ENCODE measurements at places on chromosomes 16 and 17.

DNA sequence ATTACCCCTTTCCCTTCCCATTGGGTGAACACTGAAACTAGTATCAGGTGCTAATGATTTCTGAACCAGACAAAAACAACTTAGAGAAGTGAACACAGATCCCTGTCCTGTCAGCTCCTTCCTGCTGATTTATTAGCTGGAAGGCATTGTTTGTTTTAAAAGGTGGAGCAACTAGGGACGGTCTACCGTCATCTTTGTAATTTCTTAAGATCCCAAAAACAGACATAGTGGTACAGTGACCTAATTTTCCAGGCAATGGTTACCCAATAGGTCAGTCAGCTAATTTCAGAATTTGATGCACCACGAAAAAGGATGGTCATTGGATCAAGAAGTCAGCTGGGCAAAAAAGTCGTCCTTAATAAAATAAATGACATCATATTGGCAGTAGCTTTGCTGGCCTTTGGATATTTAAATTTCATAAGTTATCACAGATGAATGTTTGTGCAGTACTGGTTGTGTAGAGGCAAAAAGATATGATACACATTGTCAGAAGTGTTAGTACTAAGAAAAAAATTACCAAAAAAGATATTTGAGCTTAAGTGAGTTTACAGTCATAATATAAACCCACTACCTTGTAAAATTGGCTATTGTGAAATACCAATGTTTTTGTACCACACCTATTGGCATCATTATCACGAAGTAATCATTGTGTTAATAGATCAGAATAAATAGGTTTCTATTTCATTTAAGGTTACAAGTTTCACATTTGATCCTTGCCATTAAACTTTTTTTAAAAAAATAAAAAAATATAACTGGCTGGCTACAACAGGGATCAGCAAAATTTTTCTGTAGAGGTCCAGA, 27.2 kb upstream of the KCNJ16 start:
- DNase-seq: no peak

GRCh38 chr16:4123616-4124300, 7.5 kb upstream of the ADCY9 start:
- no peak for DNase-seq

GRCh38 chr17:59361916-59362810, 30.7 kb downstream of the YPEL2 start:
- no peak for DNase-seq

- DNase-seq: no peak
Observed at GRCh38 chr17:40615068-40615840, 32.4 kb downstream of the SMARCE1 start.

GRCh38 chr16:15513156-15513555, 78.8 kb downstream of the BMERB1 start:
- DNase-seq: no peak

DNA sequence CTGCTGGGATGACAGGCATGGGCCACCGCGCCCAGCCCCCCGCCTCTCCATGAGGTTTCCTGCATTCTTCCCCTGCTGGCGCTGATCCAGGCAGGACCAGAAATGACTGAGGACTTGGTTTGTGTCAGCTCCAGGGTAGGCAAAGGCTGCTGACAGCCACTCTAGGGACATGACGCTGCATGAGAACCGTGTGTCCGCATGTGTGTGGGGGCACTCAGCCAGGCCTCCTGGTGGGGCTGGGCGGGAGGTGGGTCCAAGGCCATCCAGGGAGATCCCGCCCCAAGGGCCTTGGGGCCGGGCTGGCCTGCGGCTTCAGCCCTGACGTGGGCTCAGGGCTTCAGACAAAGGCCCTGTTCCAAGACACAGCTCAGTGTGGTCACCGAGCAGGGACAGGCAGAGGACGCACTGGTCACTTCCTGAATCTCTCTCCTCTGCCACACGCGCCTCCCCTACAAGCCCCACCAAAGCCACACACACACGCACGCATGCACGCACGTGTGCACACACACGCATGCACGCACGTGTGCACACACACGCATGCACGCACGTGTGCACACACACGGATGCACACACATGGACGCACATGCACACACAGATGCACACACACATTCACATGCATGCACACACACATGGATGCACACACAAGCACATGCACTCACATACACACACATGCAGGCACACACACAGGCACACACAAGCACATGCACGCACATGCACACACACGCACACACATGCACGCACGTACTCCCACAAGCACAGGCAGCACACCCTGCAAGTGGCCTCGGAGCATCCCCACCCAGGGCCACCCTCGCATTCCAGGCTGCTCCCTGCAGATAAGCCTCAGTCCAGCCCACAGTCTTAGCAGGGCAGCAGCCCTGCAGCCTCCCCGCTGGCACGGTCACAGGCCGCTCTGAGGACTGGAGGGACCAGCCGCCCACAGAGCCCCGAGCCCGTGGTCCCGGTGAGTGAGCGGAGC, 5.3 kb upstream of the TMEM204 start:
- DNase-seq: no peak

DNA sequence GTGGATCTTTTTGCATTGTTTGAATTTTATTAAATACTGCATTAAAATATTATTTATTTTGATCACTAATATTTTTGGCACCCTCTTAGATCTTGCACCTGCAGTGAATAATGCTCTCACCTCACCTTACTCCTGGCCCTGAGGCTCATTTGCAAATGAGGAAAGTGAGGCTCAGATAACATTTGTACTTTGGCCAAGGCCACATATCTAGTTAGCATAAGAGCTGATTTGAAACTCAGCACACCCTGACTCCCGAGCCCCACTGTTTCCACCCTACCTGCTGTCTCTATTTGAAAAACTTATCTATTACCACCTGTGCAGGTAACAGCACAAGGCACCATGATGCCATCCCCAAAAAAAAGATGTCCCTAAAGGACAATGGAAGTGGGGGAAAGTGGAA, 358.7 kb upstream of the MAF start:
- DNase-seq: no peak

GRCh38 chr17:9974448-9975381, 69.6 kb upstream of the RCVRN start:
- DNase-seq: no peak

GRCh38 chr17:41767324-41768042, 19.0 kb downstream of the JUP start:
- DNase-seq: no peak

GRCh38 chr17:14741491-14741890, 440.6 kb downstream of the HS3ST3B1 start:
- no peak for DNase-seq

DNA sequence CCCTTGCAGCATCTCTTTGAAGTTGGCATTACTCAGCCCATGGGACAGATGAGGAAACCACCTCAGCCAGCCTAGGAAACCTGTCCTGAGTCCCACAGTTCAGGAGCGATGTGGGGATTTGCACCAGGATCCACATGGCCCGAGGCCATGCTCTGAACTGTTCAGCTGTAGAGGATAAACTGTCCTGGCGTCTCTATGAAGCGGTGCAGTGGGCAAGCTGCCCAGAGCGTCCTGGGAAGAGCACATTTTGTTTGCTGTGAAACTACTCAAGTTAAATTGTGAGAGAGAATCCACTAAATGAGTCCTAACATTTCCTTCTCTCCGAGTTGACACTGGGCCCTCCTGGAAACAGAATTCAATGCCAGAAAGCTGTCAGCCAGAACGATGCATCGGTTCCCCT, 276.6 kb upstream of the TNRC6C start:
- DNase-seq: no peak

GRCh38 chr17:9220398-9221146, 199.3 kb downstream of the NTN1 start:
- no peak for DNase-seq

GRCh38 chr16:3857189-3858043, 23.1 kb downstream of the CREBBP start:
- DNase-seq: no peak

DNA sequence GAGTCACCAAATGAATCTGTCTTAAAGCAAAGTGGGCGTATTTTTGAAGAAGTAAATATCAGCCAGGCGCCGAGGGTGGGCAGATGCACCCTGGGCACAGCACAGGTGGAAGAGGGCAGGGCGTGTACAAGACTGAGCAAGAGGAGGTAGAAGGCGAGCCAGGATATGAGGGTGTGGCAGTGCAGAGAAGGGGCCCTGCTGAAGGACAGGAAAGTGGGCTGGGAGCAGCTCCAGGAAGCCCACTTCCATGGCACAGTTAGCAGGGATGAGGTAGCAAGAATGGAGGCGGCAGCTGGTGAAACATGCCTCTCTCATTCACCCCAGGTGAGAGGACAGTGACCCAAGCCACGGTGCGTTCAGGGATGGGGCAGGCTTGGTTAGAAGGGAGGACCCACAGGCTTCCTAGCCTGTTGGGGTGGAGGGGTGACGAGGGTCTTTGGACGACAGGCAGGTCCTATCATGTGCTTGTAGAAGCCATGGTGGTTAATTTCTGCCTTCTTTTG, 149.3 kb downstream of the CLEC16A start:
- no peak for DNase-seq

GRCh38 chr16:68978303-68978954, 127.0 kb upstream of the HAS3 start:
- DNase-seq: no peak

DNA sequence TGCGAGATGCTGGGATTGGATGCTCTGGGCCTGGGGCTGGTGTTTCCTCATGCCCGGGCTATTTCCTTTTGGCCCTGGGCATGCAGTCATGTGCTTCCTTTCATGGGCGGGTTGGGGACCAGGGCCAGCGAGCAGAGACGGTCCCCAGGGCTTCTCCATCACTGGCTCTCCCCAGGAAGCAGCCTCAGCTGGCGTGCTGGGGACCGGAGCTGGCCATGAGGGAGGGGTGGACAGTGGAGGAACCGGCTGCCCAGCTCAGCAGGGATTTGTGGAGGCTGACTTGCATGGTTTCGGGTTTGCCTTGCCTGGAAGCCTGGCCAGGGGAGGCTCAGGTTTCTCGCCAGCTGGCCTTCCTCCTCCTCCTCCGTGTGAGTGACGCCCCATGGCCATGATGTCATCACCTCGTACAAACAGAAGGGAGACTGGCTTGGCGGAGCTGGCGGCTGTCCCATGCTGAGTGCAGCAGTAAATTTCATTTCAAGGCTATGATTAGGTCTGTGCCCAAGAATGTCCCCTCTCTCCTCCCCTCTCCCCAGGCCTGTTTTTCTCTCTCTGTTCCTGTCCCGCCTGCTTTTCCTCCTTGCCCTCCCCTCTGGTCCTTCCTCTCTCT, 8.9 kb upstream of the TIMP2 start:
- peak; percentile 87 for DNase-seq

GRCh38 chr16:31350275-31351005, 4.5 kb upstream of the ITGAX start:
- DNase-seq: no peak

GRCh38 chr16:12496186-12496585, 307.5 kb downstream of the CPPED1 start:
- no peak for DNase-seq

DNA sequence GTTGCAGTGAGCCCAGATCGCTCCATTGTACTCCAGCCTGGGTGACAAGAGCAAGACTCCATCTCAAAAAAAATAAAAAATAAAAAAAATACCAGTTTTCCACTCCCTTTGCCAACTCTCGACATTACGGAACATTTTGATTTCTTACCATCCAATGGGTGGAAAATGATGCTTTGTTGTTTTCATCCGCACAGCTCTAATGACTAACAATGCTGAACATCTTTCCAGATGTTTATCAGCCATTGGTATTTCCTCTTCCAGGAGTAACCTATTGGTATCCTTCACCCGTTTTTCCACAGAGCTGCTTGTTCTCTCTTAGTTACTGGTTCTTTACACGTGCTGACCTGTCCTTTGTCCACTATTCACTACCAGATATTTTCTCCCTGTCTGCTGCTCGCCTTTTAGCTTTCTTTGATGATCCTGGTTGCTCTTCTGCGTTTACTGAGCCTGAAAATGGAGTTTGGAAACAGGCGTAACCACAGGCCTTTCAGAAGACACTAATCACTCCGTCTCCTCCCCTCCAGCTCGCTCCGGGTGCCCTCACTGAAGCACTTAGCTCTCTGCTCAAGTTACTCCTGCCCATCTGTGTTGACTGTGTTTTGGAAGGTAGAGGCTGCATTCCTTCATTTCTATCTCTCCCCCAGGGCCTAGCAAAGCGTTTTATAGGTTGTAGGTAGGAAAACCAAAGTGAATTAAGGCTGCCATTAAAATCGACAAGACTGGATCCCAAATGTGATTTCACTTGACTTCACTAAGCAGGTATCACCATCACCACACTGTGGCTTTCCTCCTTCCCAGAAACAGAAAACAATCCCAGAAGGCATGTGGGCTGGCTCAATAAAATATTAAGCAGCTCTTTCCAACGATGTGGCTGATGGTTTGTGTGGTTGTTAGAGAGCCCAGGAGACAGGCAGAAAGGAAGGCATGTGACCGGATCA, 8.9 kb downstream of the SHPK start:
- DNase-seq: no peak

- DNase-seq: no peak
Observed at GRCh38 chr17:8142887-8143580, 9.2 kb downstream of the PER1 start.

GRCh38 chr16:1820096-1820945, 6.3 kb downstream of the HAGH start:
- DNase-seq: no peak

- no peak for DNase-seq
Observed at GRCh38 chr17:45961206-45961605, 37.8 kb upstream of the STH start.

DNA sequence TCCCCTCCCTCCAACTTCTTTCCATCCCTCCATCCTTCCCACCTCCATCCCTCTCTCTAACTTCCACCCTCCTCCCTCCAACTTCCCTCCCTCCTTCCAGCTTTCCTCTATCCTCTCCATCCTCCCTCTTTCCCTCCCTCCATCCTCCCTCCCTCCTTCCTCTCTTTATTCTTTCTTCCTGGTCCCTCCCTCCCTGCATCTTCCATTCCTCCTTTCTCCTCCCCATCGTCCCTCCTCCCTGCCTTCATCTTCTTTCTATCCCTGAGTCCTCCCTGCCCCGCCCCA, 11.8 kb downstream of the CACNG4 start:
- DNase-seq: no peak

DNA sequence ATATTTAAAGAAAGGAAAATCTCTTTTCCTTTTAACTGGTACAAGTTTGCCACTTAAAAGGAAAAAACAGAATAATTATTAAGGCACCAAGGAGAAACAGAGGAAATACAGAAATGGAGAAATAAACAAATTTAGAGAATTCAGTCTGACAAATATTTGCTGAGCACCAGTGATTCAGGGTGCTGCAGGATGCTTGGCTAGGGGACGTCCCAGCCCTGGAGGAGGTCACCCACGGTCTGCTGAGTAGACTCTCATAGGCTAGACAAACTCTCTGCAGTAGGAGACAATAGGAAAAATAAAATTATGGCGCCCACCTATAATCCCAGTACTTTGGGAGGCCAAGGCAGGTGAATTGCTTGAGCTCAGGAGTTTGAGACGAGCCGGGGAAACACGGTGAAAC, 15.9 kb downstream of the C1QTNF1 start:
- no peak for DNase-seq

DNA sequence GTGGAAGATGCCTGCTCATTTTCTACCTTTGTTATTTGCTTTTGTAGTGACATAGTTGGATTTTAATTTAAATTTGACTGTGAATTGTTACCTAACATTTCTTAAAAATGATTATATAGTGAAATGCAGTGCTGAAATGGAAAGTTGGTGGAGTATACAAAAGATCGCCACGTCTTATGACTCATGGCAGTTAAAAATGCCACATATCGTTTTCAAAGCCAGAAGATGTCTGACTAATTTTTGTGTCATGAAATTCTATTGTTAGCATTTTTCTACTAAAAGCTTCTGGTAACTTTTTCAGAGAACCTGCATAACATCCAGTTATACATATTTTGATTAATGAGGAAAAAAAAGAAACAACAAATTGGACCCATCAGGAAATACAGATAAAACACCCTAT, 20.6 kb downstream of the MAP2K4 start:
- no peak for DNase-seq

- no peak for DNase-seq
Observed at GRCh38 chr17:11565591-11565990, 32.7 kb upstream of the DNAH9 start.

GRCh38 chr17:22703204-22703603, 1010.9 kb downstream of the KCNJ18 start:
- DNase-seq: no peak

Data from right renal cortex interstitium (tissue), 3 donors.